ENCODE measurements at places on chromosomes 2 and 18. TPM values are rescaled to one million over a fixed set of nuclear protein-coding genes. Genes with fewer than 3 reads are reported as not detected.

Gene TMEM200C
- polyA plus RNA-seq: 3.4 TPM

Gene RAB27B
- 0.05 TPM for polyA plus RNA-seq

Gene CSRNP3
- 1.3 TPM for polyA plus RNA-seq

Gene HTR2B
- polyA plus RNA-seq: not detected

Gene SLC4A3
- 8.2 TPM for polyA plus RNA-seq

Gene FAM161A
- polyA plus RNA-seq: 1.6 TPM

Gene BBS5
- polyA plus RNA-seq: 0.50 TPM

Gene AKAIN1
- polyA plus RNA-seq: not detected

Gene NEURL3
- polyA plus RNA-seq: 0.03 TPM

Gene LONRF2
- polyA plus RNA-seq: 0.24 TPM

Gene PRKCE
- polyA plus RNA-seq: 0.67 TPM

Gene POTEI
- 0.20 TPM for polyA plus RNA-seq

Gene OSR1
- 0.05 TPM for polyA plus RNA-seq

Gene DNAH6
- polyA plus RNA-seq: 0.06 TPM

Gene LYG2
- polyA plus RNA-seq: not detected

Gene THSD7B
- polyA plus RNA-seq: 0.50 TPM

Gene FAM237A
- polyA plus RNA-seq: not detected

Gene NEU2
- not detected for polyA plus RNA-seq

Gene OTOS
- polyA plus RNA-seq: 0.19 TPM

Gene ITGB6
- polyA plus RNA-seq: not detected

Gene SESTD1
- 5.2 TPM for polyA plus RNA-seq

Gene VWC2L
- polyA plus RNA-seq: not detected

Gene DTNA
- 17.2 TPM for polyA plus RNA-seq

Gene LIMS3
- polyA plus RNA-seq: not detected

Gene CABYR
- polyA plus RNA-seq: 14.5 TPM

Gene MYO3B
- polyA plus RNA-seq: 0.11 TPM

Gene SGPP2
- 0.29 TPM for polyA plus RNA-seq

Gene NPPC
- 1.3 TPM for polyA plus RNA-seq

Gene MAL
- polyA plus RNA-seq: not detected

Gene DSC1
- not detected for polyA plus RNA-seq

Gene TMEM163
- 3.2 TPM for polyA plus RNA-seq

Gene SERPINE2
- polyA plus RNA-seq: 26.5 TPM

Gene TFCP2L1
- polyA plus RNA-seq: 1.5 TPM

Gene RIT2
- polyA plus RNA-seq: 0.46 TPM

Gene CMPK2
- polyA plus RNA-seq: 0.46 TPM

Gene FHL2
- polyA plus RNA-seq: 64.3 TPM

Gene INO80B
- polyA plus RNA-seq: 8.5 TPM

Gene TMEM131
- polyA plus RNA-seq: 10.9 TPM

Gene PTH2R
- polyA plus RNA-seq: 0.38 TPM

Gene KLHL30
- polyA plus RNA-seq: not detected

Gene DUSP19
- polyA plus RNA-seq: 0.53 TPM

All from H1 (cell line).